ENCODE measurements at places on chromosomes 16 and 17. TPM values are rescaled to one million over a fixed set of nuclear protein-coding genes. Genes with fewer than 3 reads are reported as not detected.

Gene CYB5B
- polyA plus RNA-seq, result 41.6 TPM

- DNase-seq, result no peak
Measured at GRCh38 chr16:69935740-69936139, 15.4 kb upstream of the CLEC18A start.

DNA sequence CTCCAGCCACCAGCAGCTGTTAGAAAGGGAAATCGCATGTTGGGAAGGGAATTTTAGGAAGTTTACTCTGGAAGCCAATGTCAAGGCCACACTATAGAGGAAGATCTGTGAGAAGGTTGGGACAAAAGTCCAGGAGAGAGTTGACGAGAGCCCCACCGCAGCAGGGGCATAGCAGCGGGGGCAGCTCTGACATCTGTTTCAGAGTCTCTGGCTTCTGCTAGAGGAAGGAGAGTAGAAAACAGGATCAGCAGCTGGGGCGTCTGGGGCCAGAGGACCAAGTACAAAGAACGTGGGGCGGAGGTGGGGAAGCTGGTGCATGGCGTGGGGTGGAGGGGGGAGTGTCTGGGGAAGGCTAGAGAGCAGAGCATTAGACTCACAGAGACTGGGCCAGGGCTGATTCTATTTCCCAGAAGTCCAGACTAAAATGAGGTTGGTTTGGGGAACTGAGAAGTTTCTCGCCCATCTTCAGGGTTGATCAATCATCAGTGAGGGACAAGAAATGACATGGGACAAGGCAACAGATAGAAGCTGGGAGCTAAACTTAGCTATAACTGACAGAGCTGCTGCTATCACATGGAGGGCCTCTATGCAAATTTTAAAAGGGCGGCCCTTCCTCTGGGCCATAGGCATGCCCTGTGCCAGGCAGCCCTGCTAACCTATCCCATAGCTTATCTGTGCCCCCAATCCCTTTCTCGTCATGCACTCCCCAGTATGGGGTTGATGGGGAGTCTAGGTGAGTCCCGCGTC is 1.2 kb downstream of the RABEP2 start:
- DNase-seq, result peak; percentile 92

Gene CARD14
- not detected for polyA plus RNA-seq

- DNase-seq, result no peak
Measured at GRCh38 chr17:55495239-55495638, 16.0 kb downstream of the SMIM36 start.

DNA sequence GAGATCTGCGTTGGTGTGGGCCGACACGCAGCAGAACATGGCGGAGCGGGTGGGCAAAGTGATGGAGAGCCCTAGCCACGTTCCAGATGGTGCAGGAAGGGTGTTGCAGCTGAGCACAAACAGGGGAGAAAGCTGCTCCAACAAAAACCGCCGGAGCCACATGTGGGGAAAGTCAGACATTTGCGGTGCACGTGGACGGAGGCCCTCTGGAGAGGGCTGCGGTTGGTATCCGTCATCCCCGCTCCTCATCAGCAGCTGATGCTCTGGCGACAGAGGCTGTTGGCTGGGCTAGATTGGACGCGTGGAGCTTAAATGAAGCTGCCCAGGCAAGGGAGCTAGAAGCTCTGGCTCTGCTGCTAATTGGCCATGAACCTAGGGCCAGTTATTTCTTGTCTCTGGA is 43.5 kb upstream of the ADCY9 start:
- DNase-seq, result no peak

DNA sequence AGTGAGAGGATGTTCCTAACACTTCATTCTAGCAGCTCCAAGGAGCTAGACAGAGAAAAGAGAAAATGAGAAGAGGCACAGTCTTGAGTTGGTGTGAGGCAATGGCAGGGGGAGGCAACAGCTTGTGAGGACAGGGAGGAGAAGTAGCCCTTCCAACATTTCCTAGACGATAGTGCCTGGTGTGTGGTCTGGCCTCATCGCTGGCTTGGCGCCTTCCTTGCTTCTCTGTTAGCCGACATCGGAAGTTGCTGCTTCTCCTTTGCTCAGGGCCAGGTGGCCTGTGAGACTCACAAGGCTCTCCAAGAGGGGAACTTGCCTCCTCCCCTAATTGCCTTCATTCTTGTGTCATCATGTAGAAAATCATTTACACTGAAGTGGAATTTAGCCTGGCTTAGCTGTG is 208.7 kb downstream of the MAP2K4 start:
- no peak for DNase-seq

DNA sequence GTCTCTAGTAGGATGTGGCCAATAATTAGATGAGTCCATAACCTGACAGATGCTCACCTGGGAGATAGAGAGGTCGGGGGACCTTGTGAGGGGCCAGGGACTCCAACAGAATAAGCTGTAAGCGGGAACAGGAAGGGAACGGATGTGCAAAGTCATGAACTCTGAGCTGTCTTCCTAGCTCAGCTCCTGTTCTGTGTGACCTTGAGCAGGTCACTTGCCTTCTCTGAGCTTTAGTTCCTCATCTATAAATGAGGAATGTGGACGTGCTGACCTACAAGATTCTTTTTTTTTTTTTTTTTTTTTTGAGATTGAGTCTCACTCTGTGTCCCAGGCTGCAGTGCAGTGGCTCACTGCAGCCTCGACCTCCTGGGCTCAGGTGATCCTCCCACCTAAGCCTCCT is 58.9 kb downstream of the AKAP1 start:
- no peak for DNase-seq

- DNase-seq, result no peak
Measured at GRCh38 chr17:40457964-40458791, 14.9 kb downstream of the IGFBP4 start.

Gene NLRC3
- polyA plus RNA-seq, result 28.8 TPM

DNA sequence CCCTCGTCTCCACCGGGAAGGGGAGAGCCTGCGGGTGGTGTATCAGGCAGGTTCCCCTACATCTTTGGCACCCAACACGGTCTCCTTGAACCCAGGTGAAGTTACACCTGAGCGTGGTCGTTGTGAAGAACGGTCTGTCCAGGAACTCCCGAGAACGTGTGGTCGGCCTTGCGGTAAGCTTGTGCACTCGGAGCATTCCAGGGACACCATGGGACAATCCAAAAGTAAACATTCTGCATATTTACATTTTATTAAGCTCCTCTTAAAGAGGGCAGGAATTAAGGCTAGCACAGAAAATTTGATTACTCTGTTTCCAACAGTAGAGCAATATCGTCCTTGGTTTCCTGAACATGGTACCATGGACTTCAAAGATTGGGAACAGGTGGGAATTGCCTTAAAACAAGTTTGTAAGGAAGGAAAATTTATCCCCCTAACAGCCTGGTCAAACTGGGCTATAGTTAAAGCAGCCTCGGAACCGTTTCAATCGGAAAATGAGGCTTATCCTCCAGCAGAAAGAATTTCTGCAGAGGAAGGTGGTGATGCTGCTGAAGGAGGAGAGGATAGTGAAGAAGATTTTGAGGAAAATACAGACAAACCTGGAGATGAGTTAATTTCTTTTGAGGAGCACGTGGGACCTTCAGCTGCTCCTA is 18.2 kb downstream of the ALOX15B start:
- DNase-seq, result no peak

DNA sequence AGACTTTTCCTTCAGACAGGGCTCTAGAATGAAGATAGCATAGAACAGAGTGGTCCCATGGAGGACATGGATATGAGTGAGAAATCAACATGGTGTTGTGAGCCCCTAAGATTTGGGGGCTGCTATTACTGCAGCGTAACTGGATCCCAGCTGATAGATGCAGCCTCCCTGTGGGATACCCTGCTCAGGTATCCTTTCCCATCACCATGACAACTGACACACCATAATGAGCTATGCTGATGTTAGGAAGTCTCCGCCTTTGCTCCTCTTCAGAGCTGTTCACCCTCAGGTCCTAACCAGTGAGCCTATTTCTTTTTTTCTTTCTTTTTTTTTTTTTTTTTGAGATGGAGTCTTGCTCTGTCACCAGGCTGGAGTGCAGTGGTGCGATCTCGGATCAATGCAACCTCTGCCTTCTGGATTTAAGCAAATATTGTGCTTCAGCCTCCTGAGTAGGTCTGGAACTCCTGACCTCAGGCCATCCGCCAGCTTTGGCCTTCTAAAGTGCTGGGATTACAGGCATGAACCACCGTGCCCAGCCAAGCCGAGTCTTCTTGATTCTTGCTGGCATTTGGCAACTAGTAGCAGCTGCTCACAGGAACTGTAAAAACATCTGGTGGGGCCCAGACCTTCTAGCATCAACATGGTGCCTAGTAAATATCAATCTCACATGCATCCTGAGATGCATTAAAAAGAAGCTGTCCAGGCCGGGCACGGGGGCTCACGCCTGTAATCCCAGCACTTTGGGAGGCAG is 17.1 kb downstream of the STX4 start:
- no peak for DNase-seq

Gene TP53TG3B
- not detected for polyA plus RNA-seq

- DNase-seq, result no peak
Measured at GRCh38 chr16:56111100-56111499, 80.2 kb upstream of the GNAO1 start.

Gene PALB2
- polyA plus RNA-seq, result 2.8 TPM

GRCh38 chr16:11016524-11016988 is 72.2 kb downstream of the CLEC16A start:
- DNase-seq, result no peak

- no peak for DNase-seq
Measured at GRCh38 chr17:17971431-17972125, 622 bp downstream of the TOM1L2 start.

Gene GJD3
- polyA plus RNA-seq, result not detected

DNA sequence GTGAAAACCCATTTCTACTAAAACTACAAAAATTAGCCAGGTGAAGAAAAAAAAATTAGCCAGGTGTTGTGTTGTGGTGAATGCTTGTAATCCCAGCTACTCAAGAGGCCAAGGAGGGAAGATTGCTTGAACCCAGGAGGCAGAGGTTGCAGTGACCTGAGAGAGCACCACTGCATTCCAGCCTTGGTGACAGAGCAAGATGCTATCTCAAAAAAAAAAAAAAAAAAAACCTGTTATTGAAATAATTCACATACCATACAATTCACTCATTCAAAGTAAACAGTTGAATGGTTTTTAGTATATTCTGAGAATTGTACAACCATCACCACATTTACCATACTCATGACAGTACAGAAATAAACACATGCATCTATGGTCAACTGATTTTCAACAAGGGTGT is 31.0 kb downstream of the ZNRF1 start:
- DNase-seq, result no peak

- no peak for DNase-seq
Measured at GRCh38 chr16:78200623-78201096, 101.2 kb downstream of the WWOX start.

DNA sequence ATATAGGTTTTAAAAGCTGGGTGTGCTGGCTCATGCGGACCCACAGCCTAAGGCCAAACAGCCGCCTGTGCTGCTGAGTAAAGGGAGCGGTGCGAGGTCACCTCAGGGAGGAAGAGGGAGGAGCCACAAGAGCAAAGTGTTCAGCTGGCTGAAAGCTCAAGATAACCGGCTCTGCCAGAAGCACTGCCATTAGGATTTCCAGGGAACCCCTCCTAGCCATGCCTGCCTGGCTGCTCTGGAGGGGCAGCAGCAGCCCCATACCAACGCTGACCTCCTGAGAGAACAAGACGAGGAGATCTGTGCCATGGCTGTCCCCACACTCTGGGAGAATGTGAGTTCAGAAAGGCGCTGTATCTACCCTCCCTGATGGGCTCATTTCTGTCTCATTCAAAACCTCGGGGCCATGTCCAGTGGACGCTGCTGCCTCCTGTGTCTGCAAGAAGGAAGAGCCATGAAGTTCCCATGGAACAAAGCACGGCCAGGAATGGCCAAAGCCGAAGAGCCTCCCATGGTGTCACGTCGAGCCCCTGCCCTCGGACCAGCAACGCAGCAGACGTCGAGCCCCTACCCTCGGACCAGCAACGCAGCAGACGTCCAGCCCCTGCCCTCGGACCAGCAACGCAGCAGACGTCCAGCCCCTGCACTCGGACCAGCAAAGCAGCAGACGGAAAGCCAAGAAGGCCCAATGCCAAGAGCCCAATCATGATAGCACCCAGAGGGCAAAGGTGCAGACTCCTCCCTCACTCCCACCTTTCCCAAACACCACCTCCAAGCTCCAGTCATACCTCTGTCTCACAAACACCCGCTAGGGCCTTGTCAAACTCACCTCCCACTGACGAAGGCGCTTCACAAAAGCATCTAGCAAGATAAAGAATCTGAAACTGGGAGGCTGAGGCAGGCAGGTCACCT is 107.0 kb downstream of the ANKRD11 start:
- no peak for DNase-seq

DNA sequence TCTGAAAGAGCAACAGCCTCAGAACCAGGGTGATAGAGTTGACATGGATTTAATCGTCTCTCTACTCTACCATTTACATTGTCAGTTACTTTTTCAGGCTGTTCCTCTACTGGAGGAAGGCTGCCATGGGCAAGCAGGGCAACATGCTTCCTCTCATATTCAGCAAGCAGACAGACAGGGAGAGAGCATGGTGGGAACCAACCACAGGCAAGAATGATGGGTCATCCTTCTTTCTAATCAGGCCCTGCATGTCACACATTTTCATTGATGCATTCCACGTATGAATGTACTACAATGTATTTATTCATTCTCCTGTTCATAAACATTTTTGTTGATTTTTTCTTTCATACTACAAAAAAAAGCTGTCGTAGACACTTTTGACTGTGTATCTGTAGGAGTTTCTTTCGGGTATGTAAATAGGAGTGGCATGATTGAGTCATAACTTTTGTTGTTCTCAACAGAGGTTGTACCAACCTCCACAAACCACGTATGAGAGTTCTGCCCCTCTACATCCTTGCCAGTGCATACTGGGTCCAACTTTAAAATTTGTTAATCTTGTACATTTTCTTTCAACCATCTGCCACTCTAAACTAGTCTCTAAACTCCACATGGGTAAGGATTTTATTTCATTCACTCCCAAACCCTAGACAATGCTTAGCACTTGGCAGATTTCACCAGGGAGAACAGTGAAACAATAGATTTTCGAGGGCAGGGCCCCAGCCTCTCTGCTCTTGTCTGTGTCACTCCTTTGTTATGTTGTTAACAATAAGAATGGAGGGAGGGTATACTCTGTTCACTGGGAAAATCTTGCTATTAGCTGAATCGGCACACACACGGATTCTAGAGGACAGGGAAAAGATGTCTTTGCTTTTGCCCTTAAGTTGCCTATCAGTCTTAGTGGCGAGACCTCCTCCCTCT is 58.7 kb downstream of the CMC2 start:
- DNase-seq, result no peak

Gene KCNJ18
- not detected for polyA plus RNA-seq

- DNase-seq, result no peak
Measured at GRCh38 chr17:2158396-2158780, 103.5 kb downstream of the HIC1 start.

Measured in B cell (primary cell).